ENCODE measurements at places on chromosomes 4 and X.

DNA sequence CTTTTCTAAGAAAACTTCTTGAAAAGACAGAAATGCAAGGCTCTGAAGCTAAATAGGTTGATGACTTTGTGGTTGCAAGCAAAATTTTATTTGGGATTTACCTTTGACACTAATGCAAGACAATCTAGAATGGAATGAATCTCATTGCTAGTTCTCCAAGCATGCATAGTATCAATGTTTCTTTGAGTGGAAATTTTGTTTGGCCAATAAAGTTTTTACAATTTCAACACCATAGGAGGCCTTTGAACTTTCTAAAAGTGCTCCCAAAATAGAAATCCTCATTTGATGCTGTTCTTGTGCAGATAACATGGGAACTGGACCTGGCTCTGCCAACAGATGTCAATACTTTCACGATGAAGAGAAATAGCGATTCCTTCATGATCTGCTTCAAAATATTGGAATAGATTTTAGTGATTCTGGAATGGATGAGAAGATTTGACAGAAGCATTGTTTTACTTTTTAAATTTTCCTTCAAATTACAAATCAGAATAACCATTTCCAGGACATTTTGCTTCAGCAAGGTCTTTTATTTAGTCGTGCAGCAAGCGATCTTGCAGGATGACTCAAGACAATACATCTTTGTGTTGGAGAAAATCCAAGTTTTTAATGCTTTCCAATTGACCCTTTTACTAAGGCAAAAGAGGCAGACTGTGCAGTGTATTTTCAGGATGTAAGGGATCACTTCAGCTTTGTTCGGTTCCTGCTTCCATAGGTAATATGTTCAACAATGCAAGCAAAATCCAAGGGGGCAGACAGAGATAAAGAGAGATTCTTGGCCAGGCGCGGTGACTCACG, 51.7 kb upstream of the OTUD4 start:
- no peak for DNase-seq

DNA sequence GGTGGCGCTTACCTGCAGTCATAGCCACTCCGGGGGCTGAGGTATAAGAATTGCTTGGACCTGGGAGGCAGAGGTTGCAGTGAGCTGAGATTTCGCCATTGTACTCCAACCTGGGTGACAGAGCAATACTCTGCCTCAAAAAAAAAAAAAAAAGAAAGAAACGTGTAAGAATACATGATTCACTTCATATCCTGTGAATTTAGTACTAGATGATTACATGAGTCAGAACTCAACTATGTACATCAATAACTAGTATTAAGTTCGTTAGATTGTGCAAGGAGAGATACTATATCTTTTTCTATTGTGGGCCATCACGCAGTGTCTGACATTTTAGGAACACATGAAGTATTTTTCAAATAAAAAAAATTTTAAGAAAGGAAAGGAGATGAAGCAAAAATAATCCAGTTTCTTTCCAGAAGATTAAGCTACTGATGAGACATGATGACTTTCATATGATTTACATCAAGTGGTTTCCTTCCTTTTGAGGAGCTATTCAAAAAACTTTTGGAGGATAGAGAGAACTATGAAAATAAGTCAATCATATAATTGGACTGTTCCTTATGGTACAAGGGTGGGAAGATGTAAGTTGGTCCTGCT, 64.7 kb upstream of the EXOC1L start:
- no peak for DNase-seq

- no peak for DNase-seq
Observed at GRCh38 chr4:113221990-113222389, 172.5 kb downstream of the ANK2 start.

- DNase-seq: no peak
Observed at GRCh38 chrX:10507181-10507580, 113.2 kb downstream of the MID1 start.

DNA sequence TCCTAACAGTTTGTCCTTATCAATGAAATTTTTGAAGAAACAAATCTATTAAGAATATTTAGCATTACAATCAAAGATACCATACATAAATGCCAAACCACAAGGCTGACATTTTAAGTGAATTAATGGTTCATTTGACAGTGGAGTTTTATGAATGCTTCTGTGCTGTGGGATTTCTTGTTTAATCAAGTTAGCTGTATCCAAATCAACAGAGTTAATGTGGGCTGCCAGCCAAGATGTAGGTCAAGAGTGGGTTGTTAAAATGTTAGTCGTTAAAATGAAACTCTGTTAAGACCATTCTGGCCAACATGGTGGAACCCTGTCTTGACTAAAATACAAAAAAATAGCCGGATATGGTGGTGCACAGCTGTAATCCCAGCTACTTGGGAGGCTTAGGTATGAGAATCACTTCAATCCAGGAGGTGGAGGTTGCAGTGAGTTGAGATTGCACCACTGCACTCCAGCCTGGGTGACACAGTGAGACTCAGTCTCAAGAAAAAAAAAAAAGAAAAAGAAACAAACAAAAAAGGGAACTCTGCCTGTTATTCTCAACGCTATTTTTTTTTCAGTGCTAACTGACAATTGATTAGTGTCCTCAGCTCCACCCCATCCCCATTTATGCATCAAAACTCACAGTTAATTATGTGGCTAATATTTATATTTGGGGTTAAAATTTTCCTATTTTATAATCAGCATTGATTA, 20.2 kb downstream of the GPAT3 start:
- DNase-seq: no peak

- DNase-seq: no peak
Observed at GRCh38 chr4:73066928-73067327, 2.6 kb downstream of the COX18 start.

- DNase-seq: no peak
Observed at GRCh38 chr4:159689526-159689925, 586.6 kb downstream of the RAPGEF2 start.
